Right atrium auricular region (tissue), 2 donors: ENCODE measurements at places on chromosomes 5 and 9. TPM values are rescaled to one million over a fixed set of nuclear protein-coding genes. Genes with fewer than 3 reads are reported as not detected.

- no peak overlapping the region for H3K4me3 ChIP-seq
- no peak for DNase-seq
- H3K36me3 ChIP-seq = peaks cover 20% of the 10 kb centered on the region
These were observed 29.6 kb downstream of the MAML1 start for GRCh38 chr5:179762079-179762780.

DNA sequence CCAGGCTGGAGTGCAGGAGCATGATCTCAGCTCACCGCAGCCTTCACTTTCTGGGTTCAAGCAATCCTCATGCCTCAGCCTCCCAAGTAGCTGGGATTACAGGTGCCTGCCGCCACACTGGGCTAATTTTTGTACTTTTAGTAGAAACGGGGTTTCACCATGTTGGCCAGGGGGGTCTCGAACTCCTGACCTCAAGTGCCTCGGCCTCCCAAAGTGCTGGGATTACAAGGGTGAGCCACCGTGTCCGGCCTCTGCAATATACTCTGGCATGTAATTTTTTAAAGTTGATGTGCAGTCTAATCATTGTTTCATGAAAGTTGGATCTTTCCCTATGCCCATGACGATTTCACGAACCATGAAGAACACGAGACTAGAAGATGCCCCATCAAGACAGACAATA, 28.6 kb upstream of the PPP1R26 start:
- H3K36me3 ChIP-seq = no peaks in the 10 kb centered on the region
- no peak for DNase-seq
- H3K4me1 ChIP-seq = no peaks in the 10 kb centered on the region
- H3K27me3 ChIP-seq = no peaks in the 10 kb centered on the region

DNA sequence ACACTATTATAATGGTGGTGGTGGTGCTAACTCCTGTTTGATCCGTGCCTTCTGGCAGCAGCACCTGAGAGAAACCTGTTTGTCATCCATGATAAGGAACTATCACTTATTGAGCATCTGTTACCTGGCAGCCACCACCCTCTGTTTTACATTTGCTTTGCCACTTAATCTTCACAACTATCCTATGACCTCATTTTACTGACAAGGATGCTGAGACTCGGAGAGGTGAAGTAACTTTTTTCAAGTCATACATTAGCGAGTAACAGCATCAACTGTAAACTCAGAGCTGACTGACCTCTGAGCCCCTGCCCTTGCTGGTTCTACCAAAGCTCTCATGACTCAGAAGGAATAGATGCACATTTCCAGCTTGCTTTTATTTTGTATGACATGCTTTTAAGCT, 81.1 kb downstream of the EGFLAM start:
- H3K27me3 ChIP-seq = no peaks in the 10 kb centered on the region
- H3K36me3 ChIP-seq = no peaks in the 10 kb centered on the region
- H3K27ac ChIP-seq = no peak overlapping the region
- no peak for DNase-seq
- H3K4me3 ChIP-seq = no peak overlapping the region

- no peak overlapping the region for H3K4me3 ChIP-seq
- no peaks in the 10 kb centered on the region for H3K27me3 ChIP-seq
- H3K36me3 ChIP-seq = no peaks in the 10 kb centered on the region
- no peak for DNase-seq
- no peak overlapping the region for H3K27ac ChIP-seq
These were observed 304.6 kb downstream of the PDE4D start for GRCh38 chr5:59588922-59589321.

GRCh38 chr5:120790339-120790738, 326.2 kb downstream of the PRR16 start:
- H3K36me3 ChIP-seq = no peaks in the 10 kb centered on the region
- no peaks in the 10 kb centered on the region for H3K27me3 ChIP-seq
- H3K27ac ChIP-seq = no peak overlapping the region
- DNase-seq = no peak
- no peak overlapping the region for H3K4me3 ChIP-seq

GRCh38 chr5:91313757-91314673, 69.1 kb downstream of the ARRDC3 start:
- peak overlapping the region; percentile 20 for H3K4me3 ChIP-seq
- no peaks in the 10 kb centered on the region for H3K4me1 ChIP-seq
- peak; percentile 95 for DNase-seq
- H3K27ac ChIP-seq = peak overlapping the region; percentile 72

DNA sequence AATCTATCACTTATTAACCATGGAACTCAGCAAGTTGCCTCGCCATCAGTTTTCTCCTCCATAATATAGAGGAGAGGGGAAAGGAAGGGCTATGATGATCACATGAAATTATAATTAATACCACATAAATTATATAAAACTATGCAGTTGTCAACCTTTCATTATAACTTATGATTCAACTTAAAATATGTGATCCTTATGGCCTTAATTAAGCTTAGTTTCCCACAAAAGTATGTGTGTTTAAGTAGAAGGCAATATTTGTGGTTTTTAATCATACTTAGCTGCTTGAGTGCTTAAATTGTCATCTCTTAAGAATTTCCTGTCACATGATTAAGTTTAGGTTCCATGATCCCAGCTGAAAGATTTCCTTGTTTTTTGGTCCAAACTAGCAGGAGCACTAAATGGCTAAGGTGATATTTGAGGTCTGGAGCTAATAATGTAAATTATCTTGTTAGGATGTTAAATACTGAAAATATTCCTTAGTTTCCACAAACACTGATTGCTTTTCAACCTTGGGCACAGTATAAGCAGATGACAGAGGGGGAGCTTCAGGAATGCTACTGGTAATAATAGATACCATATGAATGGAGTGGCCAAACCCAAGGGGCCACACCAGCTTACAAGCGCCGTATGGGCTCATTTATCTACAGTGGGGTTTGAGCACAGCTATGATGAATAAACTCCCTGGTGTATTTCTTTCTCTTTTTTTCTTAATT, 26.4 kb upstream of the F2R start:
- no peaks in the 10 kb centered on the region for H3K27me3 ChIP-seq
- DNase-seq = no peak
- peaks cover 5% of the 10 kb centered on the region for H3K4me1 ChIP-seq
- H3K4me3 ChIP-seq = no peak overlapping the region
- no peak overlapping the region for H3K27ac ChIP-seq

- no peak overlapping the region for H3K27ac ChIP-seq
- DNase-seq = no peak
- H3K4me1 ChIP-seq = no peaks in the 10 kb centered on the region
These were observed 31.2 kb downstream of the PTCD2 start for GRCh38 chr5:72351376-72351775.

- no peaks in the 10 kb centered on the region for H3K27me3 ChIP-seq
- no peaks in the 10 kb centered on the region for H3K4me1 ChIP-seq
- H3K36me3 ChIP-seq = no peaks in the 10 kb centered on the region
- H3K27ac ChIP-seq = no peak overlapping the region
- DNase-seq = no peak
- H3K4me3 ChIP-seq = no peak overlapping the region
These were observed 125.4 kb downstream of the C5orf15 start for GRCh38 chr5:133842846-133843611.

- no peak overlapping the region for H3K27ac ChIP-seq
- no peaks in the 10 kb centered on the region for H3K4me1 ChIP-seq
- H3K27me3 ChIP-seq = no peaks in the 10 kb centered on the region
- peak; percentile 76 for DNase-seq
These were observed 5.9 kb downstream of the DMRTA1 start for GRCh38 chr9:22452415-22453010.

- H3K27ac ChIP-seq = no peak overlapping the region
- no peak for DNase-seq
- no peaks in the 10 kb centered on the region for H3K27me3 ChIP-seq
- no peaks in the 10 kb centered on the region for H3K36me3 ChIP-seq
- peaks cover 26% of the 10 kb centered on the region for H3K4me1 ChIP-seq
These were observed 83.8 kb downstream of the SEMA4D start for GRCh38 chr9:89413963-89414638.

DNA sequence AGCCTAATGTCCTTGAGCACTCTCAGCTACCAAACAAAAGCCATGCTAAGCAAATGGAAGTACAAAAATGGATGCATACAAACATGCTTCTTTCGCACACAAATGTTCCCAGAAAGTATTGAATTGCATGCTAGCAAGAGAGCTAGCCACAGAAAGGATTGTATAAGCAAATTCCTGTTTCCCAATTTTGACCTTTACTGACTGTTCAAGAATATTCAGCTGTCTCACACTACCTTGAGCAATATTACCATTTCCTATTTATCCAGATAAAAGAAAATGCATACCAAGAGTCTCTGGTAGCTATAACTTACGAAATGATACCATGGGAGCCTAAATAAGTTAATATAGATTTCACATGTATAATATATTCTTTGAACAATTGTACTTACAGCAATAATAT, 264.6 kb downstream of the TMEM167A start:
- no peaks in the 10 kb centered on the region for H3K4me1 ChIP-seq
- DNase-seq = no peak
- H3K27ac ChIP-seq = no peak overlapping the region
- H3K4me3 ChIP-seq = no peak overlapping the region
- H3K36me3 ChIP-seq = no peaks in the 10 kb centered on the region
- no peaks in the 10 kb centered on the region for H3K27me3 ChIP-seq

DNA sequence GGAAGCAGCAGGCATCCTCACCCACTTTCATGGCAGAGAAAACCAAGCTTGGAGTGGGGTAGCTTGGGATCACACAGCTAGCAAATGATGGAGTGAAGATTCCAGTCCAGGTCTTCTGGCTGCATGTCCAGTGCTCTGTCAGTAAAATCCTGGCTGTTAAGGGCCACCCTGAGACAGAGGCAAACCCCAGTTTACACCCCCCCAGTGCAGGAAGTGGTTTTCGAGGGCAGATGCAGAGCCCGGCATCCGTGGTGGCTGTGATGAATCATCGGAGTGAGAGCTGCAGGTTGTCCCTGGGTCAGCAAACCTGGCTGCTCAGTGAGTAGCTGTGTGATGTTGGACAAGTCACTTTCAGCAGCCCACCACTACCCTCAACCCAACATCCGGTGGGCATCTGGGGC, 115.4 kb downstream of the RGS3 start:
- DNase-seq = peak; percentile 77
- H3K27me3 ChIP-seq = no peaks in the 10 kb centered on the region
- no peaks in the 10 kb centered on the region for H3K4me1 ChIP-seq
- H3K36me3 ChIP-seq = peaks cover 11% of the 10 kb centered on the region

- H3K27ac ChIP-seq = no peak overlapping the region
- no peak overlapping the region for H3K4me3 ChIP-seq
- no peaks in the 10 kb centered on the region for H3K27me3 ChIP-seq
- DNase-seq = no peak
- no peaks in the 10 kb centered on the region for H3K4me1 ChIP-seq
These were observed 31.5 kb downstream of the TMEM245 start for GRCh38 chr9:109088221-109088620.

DNA sequence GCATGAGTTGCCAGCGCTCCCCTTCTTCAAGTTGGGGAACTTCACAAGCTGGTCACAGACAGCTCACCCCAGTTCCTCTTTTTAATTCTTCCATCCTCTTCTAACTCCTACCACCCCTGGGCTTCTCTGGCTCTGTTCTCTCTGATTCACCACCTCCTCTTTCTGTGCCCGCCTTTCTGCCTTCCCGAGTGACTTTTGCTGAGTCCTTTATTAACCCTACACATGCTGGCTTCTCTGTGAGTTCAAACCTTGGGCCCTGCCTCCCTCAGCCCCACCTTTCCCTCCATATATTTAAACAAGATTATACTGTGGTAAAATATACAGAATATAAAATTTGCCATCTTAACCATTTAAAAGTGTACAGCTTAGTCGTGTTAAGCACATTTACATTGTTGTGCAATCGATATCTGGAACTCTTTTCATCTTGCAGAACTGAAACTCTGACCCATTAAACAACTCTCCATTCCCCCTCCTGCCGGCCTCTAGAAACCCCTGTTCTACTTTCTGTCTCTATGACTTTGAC, 32.0 kb downstream of the SLC46A2 start:
- peaks cover 14% of the 10 kb centered on the region for H3K4me1 ChIP-seq
- H3K27me3 ChIP-seq = no peaks in the 10 kb centered on the region
- no peak overlapping the region for H3K27ac ChIP-seq
- H3K36me3 ChIP-seq = no peaks in the 10 kb centered on the region
- DNase-seq = no peak
- H3K4me3 ChIP-seq = no peak overlapping the region

DNA sequence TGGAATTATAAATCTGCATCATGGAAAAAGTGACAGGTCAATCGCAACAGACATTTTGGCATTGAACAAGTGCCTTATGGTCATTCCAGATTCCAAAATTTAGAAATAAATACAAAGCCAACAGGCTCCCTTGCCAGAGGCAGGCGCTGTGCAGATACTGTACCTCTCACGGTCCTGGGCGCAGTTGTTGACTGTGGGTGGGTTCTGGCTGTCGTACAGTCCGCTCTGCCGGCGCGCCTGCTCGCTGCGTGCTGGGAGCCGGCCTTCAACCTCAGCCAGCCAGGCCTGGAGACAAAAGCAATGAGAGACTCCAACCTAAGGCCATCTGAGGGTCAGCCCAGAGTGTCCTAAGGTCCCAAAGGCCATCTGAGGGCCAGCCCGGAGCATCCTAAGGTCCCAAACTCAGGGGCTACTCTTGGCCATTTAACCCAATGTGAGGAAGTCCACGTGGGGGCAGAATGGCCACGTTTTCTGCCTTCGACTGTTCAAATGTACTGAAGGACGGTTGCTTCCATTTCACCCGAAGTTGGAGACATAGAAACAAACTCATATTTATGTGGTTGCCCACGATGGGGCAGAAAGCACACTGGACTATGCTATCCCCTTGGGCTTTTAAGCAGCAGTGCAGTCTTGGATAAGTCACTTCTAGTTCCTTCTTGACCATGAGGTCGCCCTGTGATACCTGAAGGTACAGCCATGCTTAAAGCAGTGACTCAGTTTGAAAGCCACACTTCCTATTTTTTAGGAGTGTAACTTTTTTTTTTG, 65.2 kb downstream of the USP20 start:
- no peak for DNase-seq
- H3K27ac ChIP-seq = no peak overlapping the region
- no peak overlapping the region for H3K4me3 ChIP-seq

Gene KIF4B
- not detected for total RNA-seq

Gene CDH9
- not detected for total RNA-seq

Gene SLC6A18
- not detected for total RNA-seq

Gene IZUMO3
- total RNA-seq = not detected

Gene MSMP
- total RNA-seq = not detected

Gene PRRX2
- 6.9 TPM for total RNA-seq

Gene ANGPTL2
- 42.8 TPM for total RNA-seq

Gene FBXW2
- 31.5 TPM for total RNA-seq

Gene HCN1
- total RNA-seq = 4.4 TPM

Gene IL9
- not detected for total RNA-seq

Gene PCDHGB6
- total RNA-seq = 5.0 TPM

Gene STC2
- total RNA-seq = 16.1 TPM
